ENCODE measurements at places on chromosomes 6 and 20.

GRCh38 chr6:152270301-152270925 is 366.7 kb downstream of the SYNE1 start:
- no peak for DNase-seq

- DNase-seq, result no peak
These were observed 56.5 kb upstream of the DST start for GRCh38 chr6:56699066-56699654.

GRCh38 chr6:3235486-3235885 is 8.0 kb upstream of the TUBB2B start:
- no peak for DNase-seq

GRCh38 chr6:145830612-145831011 is 16.0 kb upstream of the FBXO30 start:
- DNase-seq, result no peak

DNA sequence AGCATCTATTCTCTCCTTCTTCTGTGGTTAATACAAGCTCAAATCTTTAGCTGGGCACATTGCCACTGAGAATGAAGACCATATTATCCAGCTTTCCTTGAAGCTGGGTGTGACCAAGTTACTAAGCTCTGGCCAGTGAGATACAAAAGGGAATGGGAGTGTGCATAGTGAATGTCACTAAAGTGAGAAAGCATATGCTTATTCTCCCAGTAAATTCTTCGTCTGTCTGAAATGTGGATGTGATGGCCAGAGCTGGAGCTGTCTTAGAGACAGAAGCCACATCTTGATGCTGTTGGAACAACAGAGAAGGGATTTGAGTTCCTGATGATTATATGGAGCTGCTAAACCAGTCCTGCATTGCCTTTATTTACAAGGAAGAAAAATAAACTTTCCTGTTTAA is 60.1 kb downstream of the SESN1 start:
- DNase-seq, result no peak

DNA sequence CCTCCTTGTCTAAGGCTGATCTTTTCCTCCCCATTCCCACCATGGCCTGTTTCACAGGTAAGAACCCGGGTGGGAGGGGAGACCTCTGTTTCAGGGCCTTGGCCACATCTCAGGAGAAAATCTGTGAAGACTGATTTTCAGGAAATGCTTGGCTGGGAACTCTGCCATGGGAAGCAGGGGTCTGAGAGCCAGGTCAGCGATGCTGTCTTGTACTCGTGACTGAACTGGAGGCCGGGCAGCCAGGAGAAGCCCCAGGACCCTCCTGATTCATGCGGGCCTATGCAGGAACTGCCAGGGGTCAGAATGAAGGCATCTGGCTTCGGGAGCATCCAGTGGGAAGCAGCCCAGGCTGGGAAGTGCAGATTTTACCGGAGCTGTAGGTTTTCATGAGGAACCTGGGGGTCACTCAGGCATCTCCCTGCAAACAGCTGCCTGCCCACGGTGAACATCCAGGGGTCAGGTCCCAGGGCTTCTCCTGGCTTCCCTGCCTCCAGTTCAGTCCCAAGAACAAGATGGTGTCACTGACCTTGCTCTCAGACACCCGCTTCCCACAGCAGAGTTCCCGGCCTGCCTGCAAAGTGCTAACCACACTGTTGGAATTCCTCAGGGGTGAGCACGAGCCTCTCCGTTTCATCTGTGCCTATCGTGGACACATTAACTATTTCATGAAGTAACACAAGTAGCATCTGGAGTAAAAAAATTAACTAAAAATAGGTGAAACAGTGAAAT is 90.2 kb upstream of the SULF2 start:
- no peak for DNase-seq

- DNase-seq, result no peak
These were observed 373.0 kb downstream of the HDGFL1 start for GRCh38 chr6:22942403-22942802.

GRCh38 chr6:85866758-85867401 is 224.2 kb upstream of the SYNCRIP start:
- no peak for DNase-seq

Measured in amniotic stem cell (primary cell).